ENCODE measurements at places on chromosomes 2 and 18. TPM values are rescaled to one million over a fixed set of nuclear protein-coding genes. Genes with fewer than 3 reads are reported as not detected.

Gene ABHD1
- 0.96 TPM for total RNA-seq

Gene PFN4
- total RNA-seq = not detected

Gene IL1RL1
- total RNA-seq = 4.8 TPM

Gene GPR155
- 2.7 TPM for total RNA-seq

Gene FBXO11
- 56.1 TPM for total RNA-seq

Gene SERPINB2
- not detected for total RNA-seq

Gene ASXL2
- total RNA-seq = 54.4 TPM

Gene UCN
- 1.8 TPM for total RNA-seq

Gene SAG
- 0.32 TPM for total RNA-seq

- DNase-seq = no peak
Measured at GRCh38 chr2:29749041-29749440, 172.3 kb downstream of the ALK start.

- DNase-seq = no peak
Measured at GRCh38 chr2:197919487-197919886, 115.1 kb downstream of the PLCL1 start.

DNA sequence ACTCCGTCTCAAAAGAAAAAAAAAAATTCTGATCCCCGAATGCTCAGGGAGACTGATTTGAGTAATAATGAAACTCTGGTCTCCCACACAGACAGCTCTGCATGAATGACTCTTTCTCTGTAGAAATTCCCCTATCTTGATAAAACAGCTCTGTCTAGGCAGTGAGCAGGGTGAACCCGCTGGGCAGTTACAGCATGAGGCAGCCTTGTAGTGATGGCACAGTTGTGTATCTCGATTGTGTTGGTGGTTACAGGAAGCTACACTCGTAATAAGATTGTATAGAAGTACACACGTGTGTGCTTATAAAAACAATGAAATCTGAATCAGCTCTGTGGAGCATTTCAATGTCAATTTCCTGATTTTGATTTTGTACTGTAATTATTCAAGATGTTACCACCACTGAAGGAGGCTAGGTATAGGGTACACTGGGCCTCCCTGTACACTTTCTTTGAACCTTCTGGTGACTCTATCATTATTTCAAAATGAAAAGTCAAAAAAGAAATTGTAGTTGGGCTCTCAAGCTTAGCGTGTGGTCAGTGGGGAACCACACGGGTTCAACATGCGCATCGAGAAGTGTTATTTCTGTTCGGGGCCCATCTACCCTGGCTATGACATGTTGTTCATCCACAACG lies 34.9 kb upstream of the ATP8B1 start:
- DNase-seq = peak; percentile 28

- DNase-seq = no peak
Measured at GRCh38 chr2:62526531-62527381, 20.8 kb upstream of the TMEM17 start.

DNA sequence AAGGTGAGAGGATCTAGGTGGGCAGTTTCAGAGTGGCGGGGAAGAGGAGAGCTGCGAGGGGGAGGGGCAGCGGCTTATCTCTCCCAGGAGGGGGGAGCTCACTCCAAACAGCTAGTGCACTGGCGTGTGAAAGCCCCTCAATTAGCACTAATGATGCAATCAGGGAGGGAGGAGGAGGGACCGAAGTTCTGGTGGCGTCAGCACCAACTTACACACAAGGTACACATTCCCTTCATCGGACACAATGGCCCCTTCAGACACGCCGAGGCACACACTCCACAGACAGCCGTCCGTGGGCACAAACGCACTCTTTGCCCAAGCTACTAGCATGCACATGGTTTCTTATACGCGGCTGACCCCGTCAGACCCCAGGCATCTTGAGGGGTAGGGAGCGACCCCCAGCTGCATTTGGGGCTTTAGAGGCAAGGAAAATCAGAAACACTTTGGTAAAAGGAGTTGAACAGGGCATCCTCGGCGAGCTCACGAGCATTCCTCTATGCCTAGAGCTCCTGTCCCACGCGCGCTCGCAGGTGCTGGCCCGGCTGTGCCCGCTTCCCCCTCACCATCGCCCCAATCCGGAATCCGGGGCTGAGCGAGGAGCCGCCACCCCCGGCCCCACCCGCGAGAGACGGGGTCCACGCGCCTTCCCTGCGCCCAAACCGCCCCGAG lies 868 bp upstream of the PKDCC start:
- no peak for DNase-seq

GRCh38 chr2:70467831-70468779 lies 85.5 kb downstream of the TGFA start:
- DNase-seq = no peak

DNA sequence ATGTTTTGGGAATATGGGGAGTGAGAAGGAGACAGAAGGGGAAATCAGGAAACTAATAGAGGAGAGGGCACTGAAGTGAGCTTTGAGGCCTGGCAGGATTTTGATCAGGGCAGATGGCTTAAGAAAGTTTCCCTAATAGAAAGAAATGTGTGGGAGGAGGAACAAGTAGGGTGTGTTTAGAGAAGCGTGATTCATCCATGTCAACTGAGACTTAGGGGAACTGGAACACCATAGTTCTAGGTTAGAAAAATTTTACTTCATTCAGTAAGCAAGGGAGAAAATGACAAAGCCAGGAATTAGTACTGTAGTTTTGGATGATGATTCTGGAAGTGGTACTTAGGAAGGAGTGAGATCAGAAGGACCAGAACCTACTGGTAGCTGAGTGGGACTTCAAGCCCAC lies 296.0 kb downstream of the PLCL1 start:
- DNase-seq = no peak

GRCh38 chr2:20653695-20654534 lies 3.0 kb upstream of the HS1BP3 start:
- no peak for DNase-seq

GRCh38 chr18:55123361-55123760 lies 164.1 kb upstream of the CCDC68 start:
- DNase-seq = no peak

DNA sequence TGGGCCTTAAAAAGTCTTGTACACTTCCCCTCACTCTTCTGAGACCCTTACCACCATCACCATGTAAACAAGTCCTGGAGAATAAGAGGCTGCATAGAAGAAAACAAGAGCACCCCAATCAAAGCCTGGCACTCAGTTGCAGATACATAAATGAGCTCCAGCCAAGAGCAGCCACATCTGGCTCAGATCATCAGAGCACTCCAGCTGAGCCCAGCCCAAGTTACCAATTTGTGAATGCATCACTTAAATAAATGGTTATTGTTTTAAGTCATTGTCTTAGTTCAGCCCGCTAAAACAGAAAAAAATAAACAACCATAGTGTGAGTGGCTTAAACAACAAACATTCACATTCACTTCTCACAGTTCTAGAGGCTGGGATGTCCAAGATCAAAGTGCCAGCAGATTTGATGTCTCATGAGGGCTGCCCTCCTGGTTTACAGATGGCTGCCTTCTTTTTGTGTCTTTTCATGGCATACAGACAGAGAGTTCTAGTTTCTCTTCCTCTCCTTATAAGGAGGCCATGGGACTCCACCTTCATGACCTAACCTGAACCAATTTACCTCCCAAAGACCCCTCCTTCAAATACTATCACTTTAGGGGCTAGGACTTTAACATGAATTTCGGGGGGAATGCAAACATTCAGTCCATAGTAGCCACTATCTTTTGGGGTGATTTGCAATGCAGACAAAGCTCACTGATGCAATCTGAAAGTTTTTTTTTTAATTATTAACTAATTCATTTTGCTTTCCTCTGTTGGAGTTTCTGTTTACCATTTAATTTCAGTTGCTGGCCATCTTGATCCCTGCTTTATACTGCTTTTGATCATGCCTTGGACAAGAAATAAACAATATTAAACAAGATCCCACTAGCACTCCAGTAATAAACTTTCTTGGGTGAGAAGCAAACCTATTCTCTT lies 187.5 kb upstream of the ACVR2A start:
- DNase-seq = no peak

DNA sequence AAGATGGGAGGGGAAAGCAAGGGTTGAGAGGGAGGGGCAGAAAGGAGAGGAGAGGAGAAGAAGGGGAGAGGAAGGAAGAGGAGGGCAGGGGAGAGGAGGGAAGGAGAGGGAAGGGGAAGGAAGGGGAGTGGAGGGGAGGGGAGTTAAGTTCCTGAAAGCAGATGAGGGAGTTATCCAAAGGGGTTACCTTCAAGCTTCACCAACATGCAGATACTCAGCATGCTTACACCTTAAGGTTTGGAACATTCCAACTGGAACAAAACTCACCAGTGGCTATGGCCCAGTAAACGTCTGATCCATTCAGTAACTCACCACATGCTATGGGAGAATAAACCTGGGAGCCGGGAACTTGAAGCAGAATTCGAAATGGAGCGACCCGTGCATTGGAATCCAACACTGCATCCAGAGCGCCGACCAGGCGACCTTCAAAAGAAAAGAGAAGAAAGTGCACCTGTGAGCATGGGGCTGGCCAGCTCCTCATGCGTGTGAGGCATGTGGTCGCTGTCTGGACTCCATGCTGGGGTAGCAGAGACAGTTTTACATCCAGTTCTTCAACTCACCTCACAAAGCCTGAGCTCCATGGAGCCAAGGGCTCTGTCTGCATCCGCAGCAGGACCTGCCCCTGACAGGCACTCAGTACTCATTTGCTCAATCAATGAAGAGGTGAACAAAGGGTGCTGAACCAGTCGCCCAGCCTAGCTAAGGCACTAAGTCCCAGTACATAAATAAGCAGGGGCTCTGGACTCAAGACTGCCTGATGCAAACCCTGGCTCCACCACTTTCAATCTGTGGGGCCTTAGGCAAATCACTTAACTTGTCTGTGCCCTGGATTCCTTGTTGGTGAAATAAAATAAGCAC lies 61.0 kb downstream of the TBC1D8 start:
- no peak for DNase-seq

DNA sequence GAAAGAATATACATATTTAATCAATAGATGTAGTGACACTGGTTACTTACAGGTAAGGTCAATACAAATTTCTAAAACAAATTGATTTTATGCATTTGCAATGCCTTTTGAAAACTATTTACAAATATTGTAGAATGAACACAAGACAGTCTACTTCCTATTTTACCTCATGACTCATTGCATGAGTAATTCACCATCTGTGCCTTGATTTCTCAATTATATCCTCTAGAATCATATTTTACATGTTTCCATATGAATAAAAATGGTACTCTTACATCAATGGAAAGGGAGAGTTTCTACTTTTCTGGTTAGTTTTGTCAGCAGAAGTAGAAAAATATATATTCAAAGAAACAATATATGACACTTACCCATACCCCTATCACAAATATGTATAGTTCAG lies 203.8 kb upstream of the CDH7 start:
- DNase-seq = no peak

- DNase-seq = no peak
Measured at GRCh38 chr2:166282154-166282553, 93.6 kb downstream of the SCN9A start.

- no peak for DNase-seq
Measured at GRCh38 chr2:206958261-206958660, 18.9 kb downstream of the CPO start.

DNA sequence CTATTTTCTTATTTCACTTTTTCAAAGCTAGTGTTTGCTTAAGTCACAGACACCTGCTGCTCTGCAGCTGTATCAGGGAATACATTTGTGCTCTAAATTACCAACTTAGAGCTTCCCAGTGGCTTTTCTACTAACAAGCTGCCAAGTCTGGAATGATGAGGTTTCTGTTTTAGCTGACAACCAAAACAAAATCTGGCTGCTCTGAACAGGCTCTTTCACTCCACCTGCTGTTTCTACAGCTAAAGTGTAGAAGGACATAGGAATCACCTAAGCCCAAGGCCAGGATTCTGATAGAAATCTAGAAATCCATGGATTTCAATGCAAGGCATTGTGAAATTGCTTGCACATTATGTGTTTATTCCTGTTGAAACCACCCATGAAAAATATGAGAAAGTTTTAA lies 201.2 kb downstream of the SUCLG1 start:
- no peak for DNase-seq

DNA sequence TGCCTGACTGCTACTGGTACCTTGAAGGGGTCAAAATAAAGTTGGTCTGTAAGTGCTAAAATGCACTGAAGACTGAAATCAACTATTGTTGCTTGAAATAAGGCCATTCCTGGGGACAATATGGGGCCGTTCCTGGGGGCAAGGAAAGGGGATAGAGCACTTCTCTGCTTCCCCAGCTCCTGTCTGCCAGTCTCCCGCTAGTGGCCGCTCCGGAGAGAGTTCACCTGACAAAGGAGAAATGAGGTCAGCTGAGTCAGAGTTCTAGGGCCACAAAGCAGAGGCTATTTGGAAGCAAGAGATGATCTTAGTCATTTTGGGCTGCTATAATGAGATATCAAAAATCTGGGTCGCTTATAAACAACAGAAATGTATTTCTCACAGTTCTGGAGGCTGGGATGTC lies 345.9 kb downstream of the TSN start:
- no peak for DNase-seq

GRCh38 chr2:20421988-20422370 lies 24.9 kb upstream of the RHOB start:
- DNase-seq = no peak

- DNase-seq = no peak
Measured at GRCh38 chr2:160096409-160096808, 34.0 kb upstream of the PLA2R1 start.

DNA sequence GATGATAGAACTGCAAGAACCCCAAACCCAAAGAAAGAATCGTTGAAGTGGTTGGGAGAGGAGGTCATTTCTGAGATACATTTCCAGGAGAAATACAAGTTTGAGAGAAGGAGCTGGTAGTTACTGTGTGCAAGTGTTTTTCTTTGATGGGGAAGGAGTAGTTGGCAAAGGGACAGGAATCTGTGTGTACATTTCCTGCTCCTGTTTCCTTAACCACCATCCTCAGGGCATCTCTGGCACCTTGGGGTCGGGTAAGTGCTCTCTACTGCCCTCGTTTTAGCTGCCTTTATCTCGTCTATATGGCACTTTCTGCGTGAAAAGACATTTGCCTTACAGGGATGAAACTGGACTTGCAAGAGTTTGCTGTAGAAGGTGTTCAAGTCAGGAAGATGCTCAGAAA lies 27.3 kb downstream of the CDC42EP3 start:
- no peak for DNase-seq

DNA sequence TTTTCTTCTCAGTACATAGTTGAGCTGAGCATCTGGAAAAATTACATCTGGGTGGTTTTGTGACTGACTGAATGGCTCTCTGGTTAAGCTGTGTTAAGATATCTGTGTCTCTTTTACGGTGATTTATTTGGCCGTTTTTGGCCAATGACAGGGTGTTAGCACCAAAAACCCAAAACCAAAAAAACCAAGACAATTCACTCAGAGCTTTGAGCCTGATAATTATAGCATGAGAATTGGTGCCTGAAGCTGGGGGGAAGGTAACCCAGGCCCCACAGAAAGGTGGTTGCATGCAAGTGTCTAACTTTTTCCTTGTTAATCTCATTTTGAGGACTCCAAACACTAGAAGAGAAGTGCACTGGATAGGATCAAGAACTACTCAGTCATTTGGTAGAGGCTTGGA lies 4.5 kb downstream of the CD28 start:
- no peak for DNase-seq

DNA sequence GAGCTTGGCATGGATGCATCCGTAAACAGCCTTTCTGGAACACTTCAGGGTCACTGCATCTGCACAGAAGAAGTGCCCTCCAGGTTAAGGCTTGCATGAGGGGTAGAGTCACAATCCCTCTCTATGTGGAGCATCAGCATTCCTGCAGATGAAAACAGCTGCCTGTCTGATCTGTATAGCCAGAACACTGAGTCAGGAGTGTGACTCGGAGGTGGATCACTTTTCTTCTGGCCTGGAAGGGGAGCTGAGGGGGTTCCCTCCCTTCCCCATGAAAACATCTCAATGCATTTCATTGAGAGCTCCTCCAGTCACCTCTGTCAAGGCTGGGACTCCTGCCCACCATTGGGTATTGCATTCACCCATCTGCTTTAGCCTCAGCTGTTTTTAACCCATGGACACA lies 72.5 kb upstream of the SERPINE2 start:
- no peak for DNase-seq
